ENCODE measurements at places on chromosomes 7 and 10.

- H3K27me3 ChIP-seq = no peaks in the 10 kb centered on the region
- H3K4me1 ChIP-seq = no peaks in the 10 kb centered on the region
- H3K36me3 ChIP-seq = no peaks in the 10 kb centered on the region
- H3K4me3 ChIP-seq = no peak overlapping the region
- no peak overlapping the region for H3K27ac ChIP-seq
These were observed 109.4 kb upstream of the PDE1C start for GRCh38 chr7:32179567-32179966.

DNA sequence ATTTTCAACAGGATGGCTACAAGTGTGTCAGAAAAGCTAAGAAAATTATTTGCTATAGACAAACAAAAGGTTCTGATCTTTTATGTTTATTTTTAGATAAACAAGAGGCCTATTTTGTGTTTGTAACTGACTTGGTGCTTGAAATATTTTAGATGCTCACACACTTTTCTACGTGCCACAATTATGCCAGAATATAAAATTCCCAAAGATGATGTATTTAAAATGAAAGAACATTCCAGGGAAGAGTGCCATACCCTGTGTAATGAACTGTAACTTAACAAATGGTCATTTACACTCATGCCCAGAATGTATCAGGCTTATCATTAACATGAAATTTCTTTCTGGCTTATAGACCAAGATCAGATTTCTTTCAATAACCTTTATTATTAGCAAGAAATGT is 144.9 kb upstream of the MTPN start:
- H3K27ac ChIP-seq = no peak overlapping the region
- DNase-seq = no peak
- H3K4me1 ChIP-seq = peaks cover 7% of the 10 kb centered on the region

- no peak overlapping the region for H3K27ac ChIP-seq
- no peak for DNase-seq
- no peak overlapping the region for H3K4me3 ChIP-seq
- H3K27me3 ChIP-seq = no peaks in the 10 kb centered on the region
These were observed 61.8 kb upstream of the LRRN3 start for GRCh38 chr7:111029141-111029572.

DNA sequence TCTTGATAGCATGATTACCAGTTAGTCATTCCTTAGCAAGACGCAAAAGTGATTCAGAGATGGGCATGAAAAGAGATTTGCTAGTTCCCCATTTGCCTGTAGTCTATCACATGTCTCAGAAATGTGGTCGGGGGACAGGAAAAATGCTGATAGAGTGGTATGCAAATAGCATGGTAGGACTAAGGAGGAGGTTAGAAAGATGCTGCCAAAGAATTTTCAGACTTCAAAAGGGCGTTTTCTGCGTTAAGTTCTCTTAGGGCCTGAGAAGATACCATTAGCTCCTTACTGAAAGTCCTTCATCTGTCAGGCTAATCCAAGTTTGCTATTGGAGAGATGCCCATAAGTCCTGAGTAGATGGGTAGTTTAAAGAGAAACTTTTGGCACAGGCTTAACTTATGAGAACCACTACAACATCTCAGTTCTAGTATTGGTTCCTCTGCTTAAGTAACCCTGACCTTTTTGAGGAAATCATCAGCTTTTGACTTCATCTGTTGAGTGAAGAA is 2.7 kb downstream of the CALD1 start:
- no peak overlapping the region for H3K27ac ChIP-seq
- H3K27me3 ChIP-seq = peaks cover 35% of the 10 kb centered on the region
- H3K36me3 ChIP-seq = no peaks in the 10 kb centered on the region
- H3K4me1 ChIP-seq = no peaks in the 10 kb centered on the region
- H3K4me3 ChIP-seq = no peak overlapping the region

- H3K4me3 ChIP-seq = peak overlapping the region; percentile 87
- H3K36me3 ChIP-seq = peaks cover 19% of the 10 kb centered on the region
- H3K27ac ChIP-seq = peak overlapping the region; percentile 89
These were observed 411 bp downstream of the AUTS2 start for GRCh38 chr7:69598487-69599285.

- no peaks in the 10 kb centered on the region for H3K27me3 ChIP-seq
- no peaks in the 10 kb centered on the region for H3K4me1 ChIP-seq
- no peak for DNase-seq
- no peak overlapping the region for H3K4me3 ChIP-seq
- no peaks in the 10 kb centered on the region for H3K36me3 ChIP-seq
These were observed 13.8 kb upstream of the CYP3A5 start for GRCh38 chr7:99693427-99694200.

GRCh38 chr10:132958883-132959558 is 16.7 kb upstream of the CFAP46 start:
- H3K27ac ChIP-seq = no peak overlapping the region
- DNase-seq = no peak
- H3K4me1 ChIP-seq = peaks cover 16% of the 10 kb centered on the region
- H3K4me3 ChIP-seq = no peak overlapping the region
- no peaks in the 10 kb centered on the region for H3K36me3 ChIP-seq
- H3K27me3 ChIP-seq = peaks cover 17% of the 10 kb centered on the region

DNA sequence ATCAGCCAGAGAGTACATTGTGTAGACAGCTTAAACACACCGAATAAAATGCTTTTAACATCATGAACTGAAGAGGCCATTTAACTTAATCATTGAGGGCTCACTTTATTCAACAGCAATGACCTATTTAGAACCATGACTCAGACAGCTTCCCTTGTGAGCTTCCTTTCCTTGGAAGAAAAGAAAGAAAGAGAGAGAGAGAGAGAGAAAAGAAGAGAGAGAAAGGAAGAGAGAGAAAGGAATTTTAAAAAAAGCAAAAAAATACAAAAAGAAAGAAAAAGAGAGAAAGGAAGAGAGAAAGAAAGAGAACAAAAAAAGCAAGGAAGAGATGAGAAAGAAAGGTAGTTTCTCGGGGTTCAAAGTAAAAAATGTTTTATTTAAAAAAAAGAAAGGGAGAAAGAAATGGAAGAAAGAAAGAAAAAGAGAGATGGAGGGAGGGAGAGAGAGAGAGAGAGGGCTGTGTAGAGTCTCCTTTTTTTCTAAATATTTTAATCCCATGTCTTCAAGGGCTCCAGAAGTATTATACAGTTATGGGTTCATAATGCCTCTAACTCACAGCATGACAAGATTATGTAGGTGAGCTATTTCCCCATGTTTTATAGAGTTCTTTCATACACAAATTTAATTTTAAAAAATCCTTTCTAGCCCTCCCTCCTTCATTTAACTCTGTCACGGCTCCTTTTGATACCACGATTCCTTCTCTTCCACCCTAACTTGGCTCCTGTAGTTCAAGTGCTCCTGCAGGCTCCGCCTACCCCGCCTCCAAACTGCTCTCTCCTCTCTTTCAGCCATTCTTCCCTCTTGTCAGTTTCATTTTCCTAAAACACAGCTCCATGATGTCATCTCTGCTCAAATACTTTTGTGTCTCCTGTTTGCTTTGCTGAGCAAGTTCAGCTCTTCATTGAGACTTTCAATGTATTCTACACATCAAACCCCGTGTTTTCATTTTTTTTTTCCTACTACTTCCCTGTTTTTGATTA is 85.5 kb downstream of the PRTFDC1 start:
- no peaks in the 10 kb centered on the region for H3K27me3 ChIP-seq
- no peak overlapping the region for H3K4me3 ChIP-seq
- no peak overlapping the region for H3K27ac ChIP-seq
- H3K36me3 ChIP-seq = no peaks in the 10 kb centered on the region

DNA sequence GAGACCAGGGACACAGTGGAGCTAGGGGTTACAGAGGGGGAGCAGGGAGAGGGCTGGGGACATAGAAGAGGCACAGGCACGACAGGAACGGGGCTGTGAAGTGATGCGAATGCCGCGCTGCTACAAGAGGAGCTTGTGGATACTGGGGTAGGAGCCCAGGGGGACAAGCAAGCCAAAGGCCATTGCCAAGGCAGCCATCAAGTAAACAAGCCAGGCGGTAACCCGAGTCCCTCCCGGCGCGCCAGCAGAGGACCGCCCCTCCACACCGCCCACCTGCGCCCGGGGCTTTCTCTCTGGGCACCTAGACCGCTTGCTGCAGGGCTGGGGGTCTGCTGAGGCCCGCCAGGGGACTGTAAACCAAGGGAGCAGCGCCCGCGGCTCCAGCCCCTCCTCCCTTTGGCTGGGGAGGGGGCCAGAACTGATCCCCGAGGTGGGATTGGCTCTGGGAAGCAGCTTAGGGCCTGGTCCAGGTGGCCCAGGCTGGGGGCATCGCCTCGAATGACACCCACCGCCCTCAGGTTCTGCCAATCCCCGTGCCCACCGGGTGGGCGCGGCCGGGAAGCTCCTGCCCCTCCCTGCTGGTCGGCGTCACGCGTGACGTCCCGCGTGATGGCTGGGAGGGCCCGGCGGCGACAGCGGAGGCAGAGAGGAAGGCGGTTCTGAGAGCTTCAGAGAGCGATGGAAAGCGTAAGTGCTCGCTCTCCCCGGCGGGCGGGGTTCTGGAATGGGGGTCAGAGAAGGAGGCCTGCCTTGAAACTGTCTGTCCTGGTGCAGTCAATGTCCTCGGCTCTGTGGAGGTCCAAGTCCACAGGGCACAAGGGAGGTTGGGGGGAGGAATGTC is 982 bp downstream of the SFXN3 start:
- peak; percentile 73 for DNase-seq
- peak overlapping the region; percentile 83 for H3K4me3 ChIP-seq
- H3K4me1 ChIP-seq = peaks cover 24% of the 10 kb centered on the region
- H3K27me3 ChIP-seq = peaks cover 11% of the 10 kb centered on the region
- peaks cover 25% of the 10 kb centered on the region for H3K36me3 ChIP-seq
- H3K27ac ChIP-seq = peak overlapping the region; percentile 93

DNA sequence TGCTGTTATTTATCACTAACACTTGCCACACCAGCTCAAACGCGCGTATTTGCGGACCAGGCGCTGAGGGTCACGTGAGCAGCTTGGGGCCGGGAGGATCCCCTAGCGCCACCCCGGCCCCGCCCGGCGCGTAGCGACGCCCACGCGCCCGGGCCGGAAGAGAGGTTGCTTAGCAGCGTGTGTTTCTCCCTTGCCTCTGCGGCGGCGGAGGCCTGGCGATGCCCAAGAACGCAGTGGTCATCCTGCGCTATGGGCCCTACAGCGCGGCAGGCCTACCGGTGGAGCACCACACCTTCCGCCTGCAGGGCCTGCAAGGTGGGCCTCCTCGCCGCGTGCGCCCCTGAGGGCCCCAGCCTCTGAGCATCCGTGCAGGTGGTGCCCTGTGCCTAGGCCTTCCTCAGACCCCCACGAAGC is at the start of gene C10orf53:
Gene C10orf53 (plus strand): TSS at position 172 of the 414 bp plus-strand sequence. CDS start 47 bp downstream, at position 219.
- peaks cover 53% of the 10 kb centered on the region for H3K27me3 ChIP-seq
- no peaks in the 10 kb centered on the region for H3K36me3 ChIP-seq
- H3K4me1 ChIP-seq = no peaks in the 10 kb centered on the region

DNA sequence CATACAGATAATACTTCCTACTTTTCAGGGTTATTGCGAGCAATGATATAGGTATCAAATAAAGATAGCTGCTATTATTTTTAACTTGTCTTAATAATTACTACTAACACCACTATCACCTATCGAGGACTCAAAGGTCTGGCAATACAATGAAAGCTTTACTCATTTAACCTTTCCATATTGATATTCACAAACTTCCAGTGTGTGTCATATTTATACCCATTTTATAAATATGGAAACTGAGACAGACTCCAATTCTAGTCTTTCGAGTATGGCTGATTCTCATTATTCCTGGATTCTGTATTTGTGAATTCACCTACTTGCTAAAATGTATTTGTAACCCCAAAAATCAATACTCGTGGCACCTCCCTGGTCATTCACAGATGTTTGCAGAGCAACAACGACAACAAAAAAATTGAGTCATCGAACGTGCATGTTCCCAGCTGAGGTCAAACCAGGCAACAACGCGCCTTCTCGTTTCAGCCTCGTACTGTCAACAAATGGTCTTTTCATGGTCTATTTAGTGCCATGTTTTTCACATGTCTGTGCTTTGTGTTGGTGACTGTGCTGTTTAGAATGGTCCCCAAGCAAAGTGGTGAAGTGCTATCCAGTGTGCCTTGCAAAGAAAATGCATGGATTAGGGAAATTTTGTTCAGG is 51.7 kb downstream of the SMURF1 start:
- no peaks in the 10 kb centered on the region for H3K27me3 ChIP-seq
- peaks cover 47% of the 10 kb centered on the region for H3K4me1 ChIP-seq
- no peak overlapping the region for H3K27ac ChIP-seq

DNA sequence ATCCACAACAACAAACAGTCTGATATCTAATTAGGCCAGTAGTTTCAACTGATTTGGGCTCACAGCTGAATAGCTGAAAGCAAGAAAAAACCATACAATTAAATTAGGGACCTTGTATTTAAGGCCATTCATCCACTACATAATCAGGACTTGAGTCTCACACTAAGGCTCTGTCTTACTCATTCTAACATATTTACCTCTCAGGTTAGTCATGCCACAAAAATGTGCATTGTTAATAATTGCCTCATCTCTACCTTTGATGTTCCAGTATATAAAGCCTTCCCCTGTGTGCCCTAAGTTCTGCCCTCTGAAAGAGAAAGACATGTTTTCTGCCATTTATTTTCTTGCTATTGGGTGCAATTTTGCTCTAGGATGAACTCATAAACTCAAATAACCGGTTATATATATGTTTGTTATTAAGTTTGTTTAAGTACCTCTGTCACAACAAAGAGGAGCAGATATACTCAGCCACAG is 5.3 kb upstream of the C1GALT1 start:
- no peak overlapping the region for H3K27ac ChIP-seq
- peaks cover 4% of the 10 kb centered on the region for H3K36me3 ChIP-seq
- DNase-seq = no peak
- H3K27me3 ChIP-seq = no peaks in the 10 kb centered on the region
- H3K4me3 ChIP-seq = no peak overlapping the region

- H3K4me3 ChIP-seq = no peak overlapping the region
- no peak for DNase-seq
- H3K27me3 ChIP-seq = peaks cover 45% of the 10 kb centered on the region
These were observed 34.3 kb upstream of the PTF1A start for GRCh38 chr10:23157691-23158369.

GRCh38 chr7:86942081-86942480 is 117.4 kb downstream of the ELAPOR2 start:
- no peak for DNase-seq
- H3K27me3 ChIP-seq = peaks cover 7% of the 10 kb centered on the region
- no peak overlapping the region for H3K4me3 ChIP-seq
- H3K27ac ChIP-seq = no peak overlapping the region
- H3K36me3 ChIP-seq = peaks cover 7% of the 10 kb centered on the region
- peaks cover 1% of the 10 kb centered on the region for H3K4me1 ChIP-seq

GRCh38 chr7:140639366-140640053 is 1.1 kb downstream of the DENND2A start:
- peak overlapping the region; percentile 67 for H3K4me3 ChIP-seq
- peaks cover 12% of the 10 kb centered on the region for H3K4me1 ChIP-seq
- no peak for DNase-seq
- H3K27ac ChIP-seq = no peak overlapping the region
- H3K27me3 ChIP-seq = peaks cover 61% of the 10 kb centered on the region

- no peak overlapping the region for H3K4me3 ChIP-seq
- DNase-seq = no peak
- no peaks in the 10 kb centered on the region for H3K4me1 ChIP-seq
- H3K27me3 ChIP-seq = no peaks in the 10 kb centered on the region
- no peak overlapping the region for H3K27ac ChIP-seq
These were observed 190.7 kb upstream of the KAT6B start for GRCh38 chr10:74635655-74636054.

GRCh38 chr7:14199336-14199735 is 209.9 kb upstream of the ETV1 start:
- DNase-seq = no peak
- no peak overlapping the region for H3K4me3 ChIP-seq
- no peaks in the 10 kb centered on the region for H3K27me3 ChIP-seq
- H3K27ac ChIP-seq = no peak overlapping the region
- no peaks in the 10 kb centered on the region for H3K4me1 ChIP-seq
